Activated CD4-positive, alpha-beta T cell treated with anti-CD3 and anti-CD28 coated beads, Interleukin-2, amount 50 U/mL, for 24 hours (primary cell): ENCODE measurements at places on chromosomes 6 and 20.

DNA sequence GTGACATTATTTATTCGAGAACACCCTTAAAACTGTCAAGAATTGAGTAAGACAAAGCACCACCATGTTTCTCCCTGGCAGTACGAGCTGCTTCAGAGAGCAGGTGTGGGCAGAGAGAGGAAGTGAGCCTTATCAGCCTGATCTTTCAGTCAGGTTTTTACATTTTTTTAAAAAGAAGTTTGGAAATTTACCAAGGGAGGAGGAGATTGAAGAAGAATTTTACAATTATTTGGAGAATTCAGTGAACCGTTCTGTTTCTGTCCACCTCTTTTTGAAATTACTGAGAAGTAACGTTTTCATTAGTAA is 75.5 kb downstream of the ZDHHC14 start:
- DNase-seq: no peak

GRCh38 chr20:46020555-46020954 is 8.5 kb upstream of the SLC12A5 start:
- DNase-seq: no peak

- no peak for DNase-seq
These were observed 1065.0 kb downstream of the EPHA7 start for GRCh38 chr6:92354270-92354829.

DNA sequence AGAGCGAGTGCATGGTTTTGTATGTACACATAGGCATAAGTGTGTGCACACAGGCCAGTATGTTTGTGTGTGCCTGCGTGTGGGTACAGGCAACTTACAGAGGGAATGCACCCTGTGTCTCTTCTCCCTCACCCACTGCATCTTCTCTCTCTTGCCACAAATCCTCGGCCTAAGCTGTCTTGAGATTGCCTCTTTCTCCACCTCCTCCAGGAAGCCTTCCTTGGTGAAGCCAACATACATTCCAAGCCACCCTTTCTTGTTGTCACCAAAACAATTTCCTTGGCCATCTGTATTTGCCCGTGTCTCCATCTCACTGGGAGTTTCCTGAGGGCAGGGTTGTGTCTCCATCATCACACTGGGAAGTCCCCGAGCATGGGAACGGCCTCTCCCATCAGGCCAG is 29.8 kb upstream of the MLN start:
- DNase-seq: no peak

DNA sequence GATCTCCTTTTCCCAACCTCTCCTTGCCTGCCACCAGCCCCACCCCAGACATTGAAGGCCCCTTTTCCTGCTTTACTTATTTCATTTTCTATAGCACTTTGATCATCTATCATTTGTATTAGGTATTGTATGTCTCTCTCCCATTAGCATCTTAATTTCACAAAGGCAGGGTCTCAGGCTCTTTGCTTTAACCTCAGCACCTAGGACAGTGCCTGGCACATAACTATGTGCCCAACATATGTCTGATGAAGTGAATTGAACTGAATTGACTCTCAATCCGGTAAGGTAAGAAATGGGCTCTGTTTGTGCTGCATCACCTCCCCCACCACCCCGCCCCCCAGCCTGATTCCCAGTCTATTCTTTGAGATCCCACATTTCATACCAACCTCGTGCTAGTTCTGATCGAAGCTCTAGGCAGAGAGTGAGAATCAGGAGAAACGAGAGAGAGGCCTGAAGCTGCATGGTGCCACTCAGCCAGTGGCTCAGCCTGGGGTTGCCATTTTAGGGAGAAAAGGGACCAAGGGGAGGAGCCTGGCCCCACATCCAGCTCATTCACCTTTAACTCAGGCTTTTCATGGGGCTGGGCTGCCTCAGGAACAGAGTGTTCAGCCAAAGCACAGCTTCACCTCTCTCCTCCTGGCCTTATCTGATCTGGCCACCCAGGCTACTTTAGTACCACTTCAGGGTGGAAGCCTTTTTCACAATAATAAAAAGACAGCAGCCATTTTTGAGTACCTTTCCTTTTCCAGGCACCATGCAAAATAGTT is at the start of gene SPINT3:
Gene SPINT3, minus strand, starts transcription at position 476 of the 767 bp plus-strand sequence. Its CDS starts 14 bp downstream, at position 462.
- DNase-seq: no peak

DNA sequence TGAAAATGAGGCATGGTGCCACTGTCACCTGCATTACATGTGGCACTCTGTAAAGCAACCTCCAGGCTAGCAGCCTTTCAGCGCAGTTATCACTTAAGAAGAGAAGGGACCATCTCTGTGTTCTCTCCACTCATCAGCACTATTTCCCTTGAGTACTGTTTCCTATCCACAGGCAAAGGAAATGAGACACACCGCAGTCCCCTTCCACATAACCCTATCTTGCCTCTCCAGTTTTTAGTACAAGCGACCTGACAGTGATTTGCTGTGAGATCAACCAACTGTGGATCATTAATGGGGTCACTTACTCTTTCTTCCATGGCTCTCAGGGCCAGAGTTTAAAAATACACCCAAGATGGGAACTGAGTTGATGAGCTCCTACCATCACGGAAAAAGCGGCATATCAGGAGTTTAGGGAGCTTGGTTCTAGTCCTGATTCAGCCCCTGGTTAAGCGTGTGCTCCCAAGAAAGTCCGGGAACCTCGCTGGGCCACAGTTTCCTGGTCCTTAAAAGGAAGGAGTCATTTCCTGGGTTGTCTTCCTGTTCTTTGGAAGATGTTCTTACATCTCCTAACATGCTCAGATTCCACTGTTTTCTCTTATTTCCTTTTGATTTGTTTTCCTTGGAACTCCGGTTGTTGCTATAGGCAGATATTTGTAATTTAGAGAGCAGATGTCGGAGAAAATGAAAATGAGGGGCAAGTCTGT is 27.3 kb downstream of the PRDM1 start:
- DNase-seq: no peak

- no peak for DNase-seq
These were observed 13.3 kb upstream of the RIPOR2 start for GRCh38 chr6:24949020-24949569.

DNA sequence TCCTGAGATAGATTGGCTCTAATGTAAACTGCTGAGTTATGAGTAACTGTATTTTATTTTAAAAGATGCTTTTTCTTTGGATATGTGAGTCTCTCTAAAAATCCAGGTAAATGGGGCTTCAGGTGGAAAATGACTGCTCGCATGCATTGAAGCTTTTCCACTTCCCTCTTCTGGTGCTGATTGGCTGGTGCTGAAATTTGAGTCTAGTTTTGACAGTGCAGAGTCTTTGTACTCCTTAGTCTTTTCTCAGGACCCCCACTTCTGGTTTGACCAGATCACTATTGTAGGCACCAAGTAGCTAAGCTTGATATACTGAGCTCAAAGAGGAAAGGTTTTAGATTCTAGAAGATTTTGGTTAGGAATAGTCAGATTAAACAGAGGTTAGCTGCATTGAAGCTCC is 60.7 kb upstream of the TULP4 start:
- no peak for DNase-seq

DNA sequence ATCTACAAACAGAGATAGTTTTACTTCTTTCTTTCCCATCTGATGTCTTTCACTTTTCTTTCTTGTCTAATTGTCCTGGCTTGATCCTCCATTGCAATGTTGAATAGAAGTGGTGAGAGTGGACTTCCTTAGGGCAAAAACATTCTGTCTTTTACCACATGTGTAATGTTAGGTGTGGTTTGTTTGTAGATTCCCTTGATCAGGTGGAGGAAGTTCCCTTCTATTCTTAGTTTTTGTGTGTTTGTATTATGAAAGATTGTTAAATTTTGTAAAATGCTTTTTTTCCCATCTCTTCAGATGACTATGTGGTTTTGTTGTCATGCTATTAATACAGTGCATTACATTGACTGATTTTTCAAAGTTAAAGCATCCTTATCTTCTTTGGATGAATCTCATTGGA is 41.6 kb upstream of the DUSP22 start:
- no peak for DNase-seq

- DNase-seq: no peak
These were observed 2.3 kb upstream of the TRAM2 start for GRCh38 chr6:52579006-52579660.

- DNase-seq: no peak
These were observed 122.2 kb downstream of the ANKRD60 start for GRCh38 chr20:58106143-58106750.

GRCh38 chr6:44224965-44225305 is 1.5 kb downstream of the SLC29A1 start:
- DNase-seq: no peak

GRCh38 chr6:101626269-101626668 is 232.8 kb downstream of the GRIK2 start:
- DNase-seq: no peak

- no peak for DNase-seq
These were observed 75.3 kb upstream of the MRAP2 start for GRCh38 chr6:83958241-83958685.

DNA sequence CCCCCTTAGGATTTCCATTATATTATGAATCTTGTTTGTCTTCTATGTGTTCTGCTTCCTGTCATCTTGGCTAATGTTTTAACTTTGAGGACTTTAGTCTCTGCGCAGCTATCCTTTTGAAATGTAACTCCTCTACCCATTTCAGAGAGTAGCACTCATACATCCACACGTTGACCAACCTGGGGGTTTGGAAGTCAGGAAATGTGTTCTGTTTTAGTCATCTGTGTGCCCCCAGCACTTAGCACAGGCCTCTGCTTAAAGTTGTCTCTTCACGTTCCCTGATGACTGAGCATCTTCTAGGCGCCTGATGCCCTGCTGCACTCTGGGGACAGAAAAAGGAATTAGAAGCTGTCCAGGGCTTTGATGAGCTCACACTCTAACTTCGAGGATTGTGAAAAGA is 47.9 kb downstream of the HMGN3 start:
- DNase-seq: no peak

DNA sequence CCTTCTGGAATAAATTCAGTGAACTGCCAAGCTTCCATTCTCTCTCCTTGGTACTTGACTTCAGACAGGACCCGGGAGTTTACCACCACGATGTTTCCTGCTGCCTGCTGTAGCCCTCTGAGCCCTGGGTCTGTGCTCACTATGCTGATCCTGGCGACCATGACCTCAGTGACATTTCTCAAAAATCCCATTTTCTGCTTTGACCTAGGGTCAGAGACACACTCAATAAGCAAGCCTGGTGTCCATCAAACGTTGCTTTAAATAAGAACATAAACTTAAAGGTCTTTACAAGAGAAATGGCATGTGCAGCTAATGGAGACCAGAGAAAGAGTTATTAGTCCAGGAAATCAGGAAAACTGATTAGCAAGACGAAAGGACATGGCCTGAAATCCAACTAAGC is 509.7 kb upstream of the SULF2 start:
- DNase-seq: no peak

- DNase-seq: no peak
These were observed 274.2 kb upstream of the CDH4 start for GRCh38 chr20:60977901-60978300.

DNA sequence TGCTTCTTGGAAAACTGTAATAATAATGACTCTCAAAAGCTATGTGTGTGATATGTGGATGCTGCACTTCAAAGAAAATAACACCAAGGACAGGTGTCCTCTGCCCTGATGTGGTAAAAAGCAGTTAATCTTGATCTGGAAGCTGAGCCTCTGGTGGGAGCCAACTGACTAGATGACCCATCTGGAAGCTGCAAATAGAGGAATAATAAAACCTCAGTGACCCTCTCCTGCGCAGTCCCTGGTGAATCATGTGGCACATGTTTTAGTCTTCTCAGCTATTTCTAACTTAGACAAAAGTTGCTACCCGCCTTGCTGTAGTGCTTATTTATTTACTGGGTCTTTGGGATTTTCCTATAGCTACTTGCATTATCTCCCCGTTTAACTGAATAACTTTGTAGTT is 47.3 kb downstream of the TP53INP2 start:
- no peak for DNase-seq

DNA sequence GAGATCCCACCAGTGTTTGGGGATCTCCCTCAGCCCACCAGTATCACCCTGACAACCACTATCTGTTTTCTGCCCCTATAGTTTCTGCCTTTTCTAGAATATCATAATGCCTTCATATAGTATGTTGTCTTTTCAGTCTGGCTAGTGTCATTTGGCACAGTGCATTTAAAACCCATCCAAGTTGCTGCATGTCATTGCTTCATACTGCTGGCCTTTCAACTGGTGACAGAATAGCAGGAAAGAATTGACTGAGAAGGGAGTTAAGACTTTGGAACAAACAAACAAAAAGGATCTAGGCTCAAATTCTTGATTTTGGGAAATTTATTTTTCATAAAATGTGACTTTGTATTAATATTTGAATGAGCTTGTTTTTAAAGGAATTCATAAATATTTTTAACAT is 4.5 kb downstream of the LMBRD1 start:
- DNase-seq: no peak

DNA sequence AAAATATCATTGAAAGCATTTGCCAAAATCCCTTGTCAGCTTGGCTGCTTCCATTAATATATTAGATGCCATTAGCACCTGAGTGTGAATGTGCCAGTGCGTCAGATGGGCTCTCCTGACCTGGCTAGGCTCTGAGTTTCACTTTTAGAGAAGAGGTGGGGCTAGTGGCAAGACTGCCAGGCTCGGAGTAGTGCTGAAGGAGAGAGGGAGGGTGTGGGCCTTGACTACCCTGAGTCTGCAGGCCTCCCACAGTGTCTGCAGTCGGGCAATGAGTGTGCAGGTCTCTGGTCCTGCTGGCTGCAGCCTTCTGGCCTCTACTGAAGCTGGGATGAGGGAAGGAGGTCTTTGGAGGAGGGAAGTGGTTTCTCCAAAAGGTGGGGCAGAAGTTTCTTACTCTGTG is 34.6 kb upstream of the PNPLA1 start:
- no peak for DNase-seq

DNA sequence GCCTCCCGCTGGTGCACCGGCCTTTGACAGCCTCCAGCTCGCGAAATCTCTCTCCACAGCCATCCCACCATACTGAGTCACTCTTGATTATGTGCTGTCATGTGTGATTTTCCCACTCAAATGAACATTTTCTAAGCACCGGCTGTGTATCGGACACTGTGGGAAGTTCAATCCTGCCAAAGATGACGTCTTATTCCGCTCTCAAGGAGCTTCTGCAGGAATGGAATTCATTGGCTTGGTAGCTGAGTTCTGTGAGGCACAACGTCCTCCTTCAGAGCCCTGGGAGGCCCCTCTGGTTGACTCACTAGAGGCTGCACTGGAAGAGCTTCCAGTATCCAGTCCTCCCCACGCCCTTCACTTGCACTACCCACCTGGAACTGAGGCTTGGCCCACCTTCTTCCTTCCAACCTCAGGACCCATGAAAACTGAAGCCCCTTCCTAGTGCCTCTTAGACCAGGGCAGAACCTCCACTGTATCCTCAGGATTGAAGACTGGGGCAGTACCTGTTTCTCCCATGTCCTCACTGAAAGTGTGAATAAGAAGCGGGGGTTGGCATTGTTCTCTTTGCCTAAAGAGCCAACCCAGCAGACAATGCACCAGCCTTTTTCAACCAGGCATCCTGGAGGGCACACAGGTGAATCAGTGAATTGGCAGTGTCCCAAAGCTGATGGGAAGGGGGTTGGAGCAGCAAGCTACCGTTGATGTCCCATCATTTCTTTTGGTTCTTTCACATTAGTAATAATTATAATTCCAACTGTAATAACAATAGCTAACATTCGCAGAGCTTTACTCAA is 1.7 kb downstream of the UNC5CL start:
- DNase-seq: no peak

GRCh38 chr20:56517211-56517610 is 7.3 kb upstream of the FAM209A start:
- DNase-seq: no peak

GRCh38 chr6:42440778-42441696 is 10.7 kb downstream of the TRERF1 start:
- no peak for DNase-seq

GRCh38 chr6:108888745-108889144 is 40.5 kb downstream of the ARMC2 start:
- DNase-seq: no peak
